NCI-H524 treated with DMSO at 0.1 percent for 48 hours (cell line): ENCODE measurements at places on chromosomes 4 and X.

DNA sequence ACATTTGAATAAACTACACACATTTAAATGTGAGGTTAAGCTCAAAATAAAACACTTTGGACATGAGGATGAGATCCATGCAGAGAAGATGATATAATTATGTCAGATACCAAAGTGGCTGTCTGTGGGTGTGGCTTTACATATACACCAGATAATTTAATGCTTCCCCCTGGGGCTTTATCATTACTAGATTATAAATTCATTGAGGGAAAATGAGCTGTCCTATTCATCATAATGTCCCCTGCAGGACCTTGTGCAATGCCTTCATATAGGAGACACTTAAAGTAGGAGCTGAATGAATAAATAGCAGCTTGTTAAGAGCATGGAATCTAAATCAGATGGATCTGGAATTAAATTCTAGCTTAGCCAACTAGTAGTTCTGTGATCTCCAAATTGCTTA lies 49.7 kb downstream of the OTC start:
- no peak for DNase-seq

GRCh38 chr4:112377171-112377570 lies 80.0 kb downstream of the ALPK1 start:
- no peak for DNase-seq

DNA sequence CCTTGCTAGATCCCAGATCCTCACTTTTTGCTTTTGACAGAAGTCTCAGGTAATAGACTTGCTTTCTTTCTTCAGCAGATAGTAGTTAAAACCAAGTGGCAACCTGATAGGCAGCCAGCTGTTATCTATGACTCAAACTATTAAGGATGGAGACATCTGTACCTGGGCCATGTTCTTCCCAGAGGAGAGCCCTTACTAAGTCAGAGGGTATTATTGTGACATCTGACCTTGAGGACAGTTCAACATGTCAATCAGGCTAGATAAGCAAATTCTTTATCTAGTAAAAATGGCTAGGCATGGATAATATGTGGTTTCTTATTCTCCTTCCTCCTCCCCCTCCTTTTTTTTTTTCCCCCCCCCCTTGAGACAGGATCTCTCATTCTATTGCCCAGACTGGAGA lies 39.2 kb downstream of the TRIM2 start:
- DNase-seq, result peak; percentile 54

DNA sequence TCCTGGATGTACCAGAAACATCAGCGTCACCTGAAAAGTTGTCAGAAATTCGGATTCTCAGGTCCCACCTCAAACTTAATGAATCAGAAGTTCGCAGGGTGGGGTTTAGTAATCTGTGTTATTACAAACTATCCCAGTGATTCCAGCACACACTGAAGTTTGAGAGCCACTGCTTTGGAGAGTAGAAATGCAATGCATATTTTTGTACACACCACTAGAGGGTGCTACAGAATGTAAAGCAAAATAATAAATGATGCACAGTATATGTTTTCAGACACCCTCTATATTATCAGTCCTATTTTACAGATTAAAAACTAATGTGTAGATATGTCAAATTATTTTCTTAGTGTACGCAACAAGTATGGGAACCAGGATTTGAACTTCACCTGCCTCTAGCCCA lies 2.4 kb upstream of the MORF4L2 start:
- no peak for DNase-seq

- DNase-seq, result no peak
Observed at GRCh38 chrX:21747558-21747957, 10.4 kb downstream of the SMPX start.

DNA sequence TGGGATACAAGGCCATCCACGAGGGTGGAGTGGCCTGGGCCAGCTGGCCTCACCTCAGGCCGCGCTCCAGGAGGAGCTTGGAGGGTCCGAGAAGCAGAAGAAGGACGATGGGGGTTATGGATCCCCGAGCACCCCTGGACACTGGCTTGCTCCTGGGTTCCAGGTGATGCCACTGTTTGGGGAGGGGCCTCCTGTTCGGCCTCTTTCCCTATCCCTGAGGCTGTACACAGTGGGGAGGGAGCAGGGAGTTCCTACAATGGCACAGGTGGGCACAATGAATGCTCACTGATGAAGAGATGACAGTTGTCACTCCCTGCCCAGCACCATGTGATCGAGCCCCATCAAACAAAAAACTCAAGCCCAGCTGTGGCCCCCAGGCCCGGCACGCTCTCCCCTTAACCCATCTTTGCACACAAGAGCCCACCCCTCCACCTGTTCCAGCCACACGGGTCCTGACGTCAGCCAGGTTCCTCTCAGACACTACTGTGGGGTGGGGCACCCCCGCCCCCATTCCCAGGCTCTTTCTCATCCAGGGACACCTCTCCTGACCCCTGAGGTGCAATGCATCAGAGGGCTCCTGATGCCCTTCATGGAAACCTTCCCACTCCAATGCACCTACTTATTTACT lies 70.3 kb downstream of the WFS1 start:
- no peak for DNase-seq

GRCh38 chrX:48683411-48683982 lies at the start of gene WAS:
WAS (plus strand) TSS chrX:48683799; CDS start chrX:48683854, 55 bp downstream.
- no peak for DNase-seq

GRCh38 chr4:185309770-185310169 lies 86.0 kb downstream of the LRP2BP start:
- no peak for DNase-seq

GRCh38 chr4:102546635-102547034 lies 45.5 kb downstream of the NFKB1 start:
- no peak for DNase-seq

GRCh38 chrX:39158801-39159657 lies 357.8 kb downstream of the MID1IP1 start:
- DNase-seq, result peak; percentile 94

GRCh38 chr4:102342404-102343074 lies 2.7 kb downstream of the SLC39A8 start:
- no peak for DNase-seq
